ENCODE measurements at places on chromosomes 7 and 10.
A peak's percentile ranks its signal among the peaks of the same experiment; 100 is the strongest.

DNA sequence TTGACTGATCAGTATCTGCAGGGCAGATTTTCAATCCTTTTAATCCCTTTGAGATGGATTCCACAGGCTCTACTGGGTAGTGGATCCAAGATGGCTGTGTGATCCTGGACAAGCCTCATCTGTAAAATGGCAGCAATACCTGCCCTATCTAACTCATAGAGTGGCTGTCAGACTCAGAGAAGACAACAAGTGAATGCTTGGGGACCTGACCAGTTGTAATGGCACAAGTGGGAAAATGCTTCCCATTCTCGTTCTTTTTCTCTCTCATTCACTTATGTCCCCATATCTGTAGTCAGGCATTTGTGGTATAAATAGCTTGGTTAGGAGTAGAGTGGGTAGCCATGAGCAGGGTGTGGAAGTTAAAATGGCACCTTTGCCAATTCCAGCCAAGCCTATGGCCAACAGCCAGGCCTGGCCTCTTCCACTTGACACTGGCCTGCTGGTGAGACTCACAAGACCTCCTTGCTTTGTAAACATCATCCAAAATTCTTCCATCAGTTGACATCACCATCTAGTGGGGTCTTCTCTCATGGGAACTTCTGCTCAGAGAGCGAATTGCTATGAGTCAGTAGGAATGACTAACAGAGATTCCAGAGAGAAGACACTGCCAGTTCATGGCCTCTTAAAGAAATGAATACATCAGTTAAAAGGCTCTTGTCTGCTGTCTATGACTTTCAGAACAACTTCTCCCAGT is 150.1 kb downstream of the PLPP4 start:
- DNase-seq = no peak

DNA sequence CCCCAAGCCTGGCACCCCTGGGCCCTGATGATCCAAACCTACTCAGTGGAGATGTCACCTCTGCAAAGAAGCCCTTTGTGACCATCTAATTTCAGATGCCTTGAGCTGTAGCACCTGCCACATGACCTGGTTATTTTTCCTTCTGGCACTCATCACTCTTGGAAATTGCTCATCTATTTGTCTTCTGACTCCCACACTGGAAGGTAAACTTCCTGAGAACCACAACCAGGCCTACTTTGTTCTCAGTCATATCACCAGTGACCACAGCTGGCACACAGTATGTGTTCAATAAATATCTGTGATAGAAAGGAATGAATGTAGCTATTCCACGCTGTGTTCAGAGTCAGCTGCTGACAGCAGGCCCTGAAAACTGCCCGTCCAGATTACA is 97.1 kb downstream of the SH3PXD2A start:
- no peak for DNase-seq

DNA sequence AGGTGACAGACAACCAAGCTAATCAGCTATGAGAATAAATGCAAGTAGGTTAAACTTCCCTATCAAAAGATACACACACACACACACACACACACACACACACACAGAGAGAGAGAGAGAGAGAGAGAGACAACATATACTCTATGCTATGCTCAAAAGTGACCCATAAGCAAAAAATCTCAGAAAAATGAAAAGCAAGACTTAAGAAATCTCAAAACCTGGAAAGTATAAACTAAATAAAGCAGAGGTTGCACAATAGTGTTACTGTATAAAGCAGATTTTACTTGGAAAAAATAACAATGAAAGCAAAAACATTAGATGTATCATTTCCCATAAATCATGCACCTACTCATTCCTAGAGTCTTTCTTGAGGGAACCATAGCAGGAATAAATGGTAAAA is 221.5 kb downstream of the INHBA start:
- no peak for DNase-seq

- no peak for DNase-seq
Measured at GRCh38 chr7:50389961-50390360, 60.2 kb downstream of the FIGNL1 start.

DNA sequence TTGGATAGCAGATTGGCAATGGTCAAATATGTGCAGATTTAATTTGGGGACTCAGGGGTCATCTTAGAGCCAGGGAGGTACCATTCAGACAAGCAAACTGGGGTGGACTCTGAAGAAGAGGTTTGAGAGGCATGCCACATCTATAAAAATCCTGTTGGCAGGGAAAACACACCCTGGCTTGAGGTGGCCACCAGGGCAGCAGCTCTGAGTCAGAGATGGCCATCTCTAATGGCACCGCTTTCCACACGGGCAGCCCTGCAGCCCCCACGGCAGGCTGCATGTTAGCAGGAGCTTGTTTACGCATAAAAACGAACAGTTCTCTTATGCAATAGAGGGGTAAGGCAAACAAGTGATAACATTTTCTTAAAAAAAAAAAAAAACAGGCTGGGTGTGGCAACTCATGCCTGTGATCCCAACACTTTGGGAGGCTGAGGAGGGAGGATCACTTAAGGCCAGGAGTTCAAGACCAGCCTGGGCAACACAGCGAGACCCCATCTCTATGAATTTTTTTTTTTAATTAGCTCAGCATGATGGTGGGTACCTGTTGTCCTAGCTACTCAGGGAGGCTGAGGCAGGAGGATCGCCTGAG is 14.9 kb downstream of the DLG5 start:
- peak; percentile 49 for DNase-seq

GRCh38 chr7:70512144-70512543 is 619.8 kb upstream of the GALNT17 start:
- DNase-seq = no peak

- no peak for DNase-seq
Measured at GRCh38 chr7:140367528-140367927, 30.8 kb downstream of the SLC37A3 start.

- DNase-seq = peak; percentile 43
Measured at GRCh38 chr10:110843796-110844616, 27.7 kb upstream of the PDCD4 start.

- no peak for DNase-seq
Measured at GRCh38 chr7:53101026-53101425, 65.6 kb downstream of the POM121L12 start.

GRCh38 chr7:77413128-77413527 is 3.0 kb downstream of the GSAP start:
- no peak for DNase-seq

- DNase-seq = no peak
Measured at GRCh38 chr7:135958173-135958572, 19.0 kb downstream of the MTPN start.

- DNase-seq = no peak
Measured at GRCh38 chr10:94607111-94607510, 61.5 kb downstream of the HELLS start.

DNA sequence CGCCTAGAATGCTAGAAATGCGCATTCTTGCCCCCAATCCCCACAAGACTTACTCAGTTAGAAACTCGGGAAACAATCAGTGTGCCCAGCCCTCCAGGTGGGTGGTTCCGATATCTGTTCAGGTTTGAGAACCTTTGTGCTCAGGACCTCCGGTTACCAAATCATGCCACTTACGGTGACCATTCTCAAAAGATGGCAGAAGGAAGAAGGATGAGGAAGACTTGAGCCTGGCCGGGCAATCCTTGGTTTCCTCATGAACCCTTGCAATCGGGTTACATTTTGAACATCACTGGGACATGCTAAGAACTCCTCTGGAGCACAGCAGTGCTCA is 52.1 kb downstream of the RBM17 start:
- DNase-seq = no peak

DNA sequence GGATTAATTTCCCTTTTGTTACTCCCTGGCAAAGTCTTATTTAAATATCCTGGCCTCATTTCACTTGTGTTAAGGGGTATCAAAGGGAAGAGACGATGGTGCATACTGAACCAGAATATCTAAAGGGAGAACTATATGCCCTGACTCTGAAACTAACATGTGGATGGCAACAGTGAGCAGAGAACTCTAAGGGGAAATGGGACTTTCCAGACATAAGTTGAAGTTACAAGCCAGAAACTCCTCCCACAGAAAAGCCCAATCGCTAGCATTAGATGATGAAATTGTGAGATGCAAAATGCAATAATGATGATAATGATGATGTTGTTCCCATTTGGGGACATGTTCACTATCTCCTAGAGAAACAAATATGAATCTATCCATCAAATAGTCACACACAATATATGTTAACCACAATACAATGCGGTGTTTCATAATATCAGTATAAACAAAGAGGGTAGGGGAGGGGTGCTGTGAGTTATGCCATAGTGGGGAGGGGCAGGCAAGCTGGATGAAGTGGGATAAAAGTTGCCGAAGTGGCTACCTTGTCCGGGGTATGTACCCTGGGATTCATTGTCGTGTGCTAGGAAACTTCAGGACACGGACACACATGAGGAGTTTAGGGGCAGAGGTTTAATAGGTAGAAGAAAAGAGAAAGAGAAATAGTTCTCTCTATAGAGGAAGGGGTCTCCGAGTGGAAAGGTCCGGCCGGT is 37.1 kb downstream of the TMEM229A start:
- DNase-seq = peak; percentile 17

DNA sequence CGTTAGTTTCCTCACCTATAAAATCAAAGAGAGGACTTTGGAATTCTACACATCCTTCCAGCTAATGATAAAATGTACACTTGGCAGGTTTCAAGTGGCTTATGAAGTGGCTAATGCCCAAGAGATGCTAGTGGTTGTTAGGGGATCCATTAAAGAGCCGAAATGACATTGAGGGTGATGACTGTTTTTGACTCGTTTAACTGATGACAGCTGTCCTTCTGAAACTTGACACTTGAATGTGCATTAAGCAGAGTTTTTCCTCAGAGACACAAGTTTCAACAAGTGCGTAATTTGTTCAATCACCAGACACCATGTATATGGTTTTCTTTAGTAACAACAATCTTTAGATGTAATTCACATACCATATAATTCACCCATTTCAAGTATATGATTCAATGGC is 1.6 kb upstream of the PRF1 start:
- DNase-seq = no peak

- peak; percentile 16 for DNase-seq
Measured at GRCh38 chr7:64559206-64559605, 3.7 kb downstream of the ZNF680 start.

GRCh38 chr10:112732277-112732921 is 217.6 kb upstream of the TCF7L2 start:
- DNase-seq = no peak

- no peak for DNase-seq
Measured at GRCh38 chr7:24917510-24918239, 62.3 kb downstream of the OSBPL3 start.

GRCh38 chr7:3260401-3260715 is 40.7 kb upstream of the SDK1 start:
- peak; percentile 23 for DNase-seq

GRCh38 chr10:118908557-118909256 is 120.8 kb upstream of the NANOS1 start:
- no peak for DNase-seq

GRCh38 chr10:33201056-33201780 is 133.2 kb downstream of the NRP1 start:
- no peak for DNase-seq

GRCh38 chr7:50775836-50776235 is 6.9 kb downstream of the GRB10 start:
- DNase-seq = no peak

- DNase-seq = no peak
Measured at GRCh38 chr7:122040147-122040546, 103.9 kb downstream of the AASS start.

DNA sequence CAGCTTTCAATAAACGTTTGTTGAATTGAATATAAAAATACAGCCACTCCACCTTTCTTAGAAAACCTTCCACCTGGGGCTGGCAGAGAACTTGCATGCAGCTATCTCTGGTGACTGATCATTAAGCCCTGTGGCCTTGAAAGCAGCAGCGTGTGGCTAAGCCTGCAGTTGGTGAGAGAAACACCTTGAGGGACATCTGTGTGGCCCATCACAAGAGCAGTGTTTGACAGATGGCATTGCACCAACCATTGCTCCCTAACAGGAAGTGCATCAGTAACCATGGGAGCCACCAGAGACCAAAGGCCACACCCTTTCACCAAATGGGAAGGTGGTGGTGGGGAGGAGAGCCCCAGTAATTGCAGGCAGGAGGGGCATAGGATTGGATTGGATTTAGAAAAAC is 22.4 kb downstream of the RHOBTB1 start:
- no peak for DNase-seq

- peak; percentile 58 for DNase-seq
Measured at GRCh38 chr10:3525832-3526449, 259.1 kb downstream of the KLF6 start.

GRCh38 chr7:29883462-29884398 is 77.4 kb downstream of the WIPF3 start:
- no peak for DNase-seq

GRCh38 chr10:99435986-99436638 is 5.7 kb upstream of the GOT1 start:
- DNase-seq = peak; percentile 70

GRCh38 chr7:142440219-142440905 is 182.5 kb upstream of the PRSS58 start:
- DNase-seq = no peak

DNA sequence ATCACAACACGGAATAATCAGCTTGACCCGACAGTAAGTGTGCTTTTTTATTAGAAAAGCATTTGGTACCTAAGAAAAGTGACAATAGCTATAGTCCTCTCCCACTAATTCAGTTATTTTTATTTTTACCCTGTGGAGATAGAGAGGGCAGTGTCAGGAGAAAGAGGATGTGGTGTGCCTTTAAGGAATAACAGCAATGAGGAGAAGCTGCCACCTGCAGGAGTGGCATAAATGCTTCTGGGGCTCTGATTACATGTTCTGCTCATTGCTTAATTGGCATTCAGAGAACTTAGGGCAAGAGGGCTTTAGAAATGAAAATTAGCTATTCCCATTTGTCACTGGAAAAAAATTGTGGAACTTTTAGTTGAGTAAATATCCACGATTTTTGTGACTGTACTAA is 60.1 kb downstream of the DENND11 start:
- peak; percentile 11 for DNase-seq

GRCh38 chr10:69845574-69846292 is 44.0 kb downstream of the COL13A1 start:
- no peak for DNase-seq

DNA sequence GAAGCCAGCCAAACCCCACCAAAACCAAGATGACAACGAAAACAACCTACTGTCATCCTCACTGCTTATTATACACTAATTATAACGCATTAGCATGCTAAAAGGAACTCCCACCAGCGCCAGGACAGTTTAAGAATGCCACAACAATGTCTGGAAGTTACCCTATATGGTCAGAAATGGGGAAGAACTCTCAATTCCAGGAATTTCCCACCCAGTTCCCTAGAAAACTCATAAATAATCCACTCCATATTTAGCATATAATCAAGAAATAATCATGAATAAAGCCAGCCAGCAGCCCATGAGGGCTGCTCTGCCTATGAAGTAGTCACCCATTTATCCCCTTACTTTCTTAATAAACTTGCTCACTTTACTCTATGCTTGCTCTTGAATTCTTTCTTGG is 20.8 kb downstream of the MICU1 start:
- no peak for DNase-seq

- DNase-seq = peak; percentile 52
Measured at GRCh38 chr7:5578495-5578894, 154.9 kb upstream of the TNRC18 start.

DNA sequence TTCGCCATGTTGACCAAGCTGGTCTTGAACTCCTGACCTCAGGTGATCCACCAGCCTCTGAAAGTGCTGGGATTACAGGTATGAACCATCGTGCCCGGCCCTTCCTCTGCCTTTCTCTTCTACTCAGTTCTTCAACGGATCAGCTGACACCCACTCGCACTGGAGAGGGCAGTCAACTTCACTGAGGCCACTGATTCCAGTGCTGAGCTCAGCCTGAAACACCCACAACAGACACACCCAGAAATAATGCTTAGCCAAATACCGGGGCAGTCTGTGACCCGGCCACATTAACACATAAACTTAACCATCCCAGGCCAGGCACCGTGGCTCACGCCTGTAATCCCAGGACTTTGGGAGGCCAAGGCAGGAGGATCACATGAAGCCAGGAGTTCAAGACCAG is 119.3 kb upstream of the CHST15 start:
- DNase-seq = no peak
